Stimulated activated CD8-positive, alpha-beta memory T cell treated with anti-CD3 and anti-CD28 coated beads, Interleukin-4, amount 100 ng/mL, for 24 hours (primary cell): ENCODE measurements at places on chromosomes 3 and 15.

DNA sequence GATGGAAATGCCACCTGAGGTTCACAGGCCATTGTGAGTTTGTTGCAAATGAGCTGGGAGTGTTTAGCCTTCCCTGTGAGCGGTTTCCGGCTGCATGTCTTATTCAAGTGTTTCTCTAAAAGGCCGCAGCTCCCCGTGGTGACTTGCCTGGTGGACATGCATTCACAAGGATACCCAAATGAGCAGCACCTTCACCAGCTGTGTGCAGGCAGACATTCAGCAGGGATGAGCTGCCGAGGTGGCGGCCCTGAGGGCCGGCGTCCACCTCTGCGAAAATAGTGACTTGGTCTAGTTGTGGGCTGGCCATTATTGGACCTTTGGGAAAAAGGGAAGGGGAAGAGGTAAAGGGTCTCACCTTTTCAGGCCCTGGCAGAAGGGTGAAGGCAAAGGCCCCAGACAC, 23.4 kb downstream of the SPSB4 start:
- no peak for DNase-seq

DNA sequence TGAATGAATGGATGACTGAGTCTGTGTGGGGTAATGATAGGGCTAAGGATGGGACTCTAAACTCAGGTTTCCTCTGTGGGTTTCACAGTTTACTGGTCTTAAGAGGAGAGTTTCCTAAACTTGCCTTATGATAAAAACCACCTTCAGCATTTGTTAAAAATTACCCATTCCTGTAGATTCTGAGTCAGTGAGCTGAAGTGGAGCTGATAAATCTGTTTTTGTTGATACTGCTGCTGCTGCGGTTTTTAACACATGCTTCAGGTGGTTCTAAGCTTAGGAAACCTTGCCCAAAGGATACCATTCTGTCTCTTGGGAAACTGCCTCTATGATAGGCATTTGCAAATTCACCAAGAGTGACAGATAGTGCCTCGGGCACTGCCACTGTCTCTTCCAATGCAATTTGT, 52.6 kb downstream of the MECOM start:
- DNase-seq, result no peak

DNA sequence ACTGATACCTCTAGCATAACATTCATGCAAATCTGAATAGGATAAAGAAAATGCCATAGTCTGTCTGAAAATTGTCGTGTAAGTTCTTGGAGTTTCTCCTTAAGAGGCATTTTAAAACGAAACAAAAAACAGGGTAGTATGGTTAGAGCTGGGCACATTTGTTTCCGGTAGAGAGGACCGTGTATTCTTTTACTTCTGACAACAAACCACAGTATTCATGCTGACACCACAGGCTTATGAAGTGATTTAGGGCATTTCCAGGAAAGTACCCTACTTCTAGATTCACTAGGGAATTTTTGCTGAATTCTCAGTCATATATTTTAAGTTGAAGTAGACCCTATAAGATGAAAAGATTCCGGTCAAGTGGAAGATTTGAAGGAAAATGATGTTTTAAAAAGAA, 541.3 kb downstream of the UNC13C start:
- no peak for DNase-seq

DNA sequence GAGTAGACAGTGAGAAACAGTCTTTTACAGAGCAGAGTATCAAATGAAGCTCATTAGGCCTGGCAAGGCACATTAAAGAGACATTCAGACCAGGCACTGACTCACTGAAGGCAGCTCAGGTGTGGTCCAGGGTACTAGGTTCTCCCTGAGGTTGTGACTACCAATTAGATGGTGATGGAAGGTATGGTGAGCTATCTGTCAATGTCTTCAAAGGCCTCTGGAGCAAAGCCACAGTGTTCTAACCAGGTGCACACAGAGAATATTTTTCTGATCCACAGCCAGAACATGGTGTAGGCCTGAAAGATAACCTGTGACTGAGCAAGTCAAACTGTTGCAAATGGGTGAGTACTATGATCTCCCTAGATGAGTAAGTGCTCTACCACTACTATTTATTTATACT, 51.5 kb downstream of the EOMES start:
- DNase-seq, result no peak

DNA sequence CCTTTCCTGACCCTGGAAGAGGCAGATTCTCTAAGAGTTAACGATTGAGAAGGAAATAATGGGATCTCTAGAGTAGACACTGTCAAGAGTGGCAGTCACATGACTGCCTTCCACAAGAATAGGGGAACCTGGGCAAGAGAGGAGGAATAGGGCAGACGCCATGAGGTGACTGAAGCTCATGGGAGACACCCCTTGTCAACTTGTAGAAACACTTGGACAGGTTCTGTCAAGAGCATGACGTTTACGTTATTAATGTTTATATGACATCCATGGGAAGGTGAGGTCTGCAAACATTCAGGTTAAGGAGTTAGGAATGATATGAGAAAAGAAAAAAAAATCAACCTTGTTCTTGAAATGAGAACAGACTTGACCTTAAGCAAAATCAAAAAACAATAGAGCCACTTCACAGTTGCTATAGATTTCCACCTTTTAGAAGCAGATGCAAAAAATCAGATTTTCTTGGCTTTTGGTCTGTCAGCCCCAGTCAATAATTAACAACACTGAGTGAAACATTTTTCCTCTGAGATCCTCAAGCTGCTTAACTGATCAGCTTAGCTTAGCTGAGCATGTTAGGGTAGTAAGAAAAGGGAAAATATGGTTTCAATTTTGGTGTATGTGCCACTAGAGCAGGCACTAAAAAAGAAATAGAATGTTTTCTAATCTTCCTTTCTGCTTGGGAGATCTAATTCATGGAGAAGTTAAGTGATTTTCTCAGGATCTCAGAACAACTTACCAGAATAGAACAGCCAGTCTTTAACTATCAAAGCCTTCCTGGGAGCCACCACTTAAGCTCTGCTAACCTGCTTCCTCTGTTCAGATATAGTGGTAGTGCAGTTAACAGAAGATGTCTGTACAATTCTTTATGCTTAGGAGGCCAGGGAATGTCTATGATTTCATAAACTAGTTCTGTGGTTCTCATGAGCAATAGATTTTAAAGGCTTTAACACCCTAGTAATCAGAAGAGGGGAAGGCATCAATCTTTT, 116.9 kb downstream of the B3GALNT1 start:
- no peak for DNase-seq

GRCh38 chr3:134020135-134020680, 9.5 kb downstream of the SLCO2A1 start:
- no peak for DNase-seq

DNA sequence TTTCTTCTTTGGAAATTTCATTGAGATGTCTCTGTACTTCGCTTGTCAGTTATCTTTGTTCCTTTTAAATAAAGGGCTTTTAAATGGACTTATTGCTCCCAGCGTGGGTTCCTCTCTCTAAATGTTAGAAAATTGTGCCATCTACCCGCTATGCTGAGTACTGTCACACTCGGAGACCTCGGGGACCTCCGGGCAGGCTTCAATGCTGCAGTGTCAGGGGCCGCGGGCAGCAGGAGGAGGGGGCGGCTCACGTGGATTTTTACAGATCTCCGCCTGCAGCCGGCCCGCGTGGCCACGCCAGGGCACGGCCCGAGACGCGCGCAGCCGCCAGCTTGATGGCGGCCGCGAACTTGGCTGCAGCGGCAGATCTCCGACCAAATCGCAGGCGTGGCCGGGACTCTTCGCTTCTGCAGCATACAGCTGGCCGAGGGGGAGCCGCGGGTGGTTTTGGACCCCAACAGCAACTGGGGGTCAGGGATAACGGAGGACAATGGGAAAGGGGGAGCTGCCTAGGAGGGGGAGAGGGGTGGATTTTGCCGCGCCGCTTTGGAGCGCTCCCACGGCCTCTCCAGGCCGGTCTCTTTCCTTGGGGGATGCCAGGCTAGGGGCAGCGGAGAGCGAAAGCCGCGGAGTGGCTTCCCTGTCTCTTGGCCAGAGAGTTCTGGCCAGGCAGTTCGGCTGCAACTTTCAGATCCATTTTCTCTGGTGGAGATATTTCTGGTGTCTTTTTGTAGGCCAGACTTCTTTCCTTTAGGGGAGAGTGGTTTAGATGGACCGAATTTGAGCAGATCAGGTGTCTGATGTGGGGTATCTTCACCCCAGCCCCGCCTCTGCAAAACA, 15.3 kb downstream of the NR2F2 start:
- DNase-seq, result no peak

DNA sequence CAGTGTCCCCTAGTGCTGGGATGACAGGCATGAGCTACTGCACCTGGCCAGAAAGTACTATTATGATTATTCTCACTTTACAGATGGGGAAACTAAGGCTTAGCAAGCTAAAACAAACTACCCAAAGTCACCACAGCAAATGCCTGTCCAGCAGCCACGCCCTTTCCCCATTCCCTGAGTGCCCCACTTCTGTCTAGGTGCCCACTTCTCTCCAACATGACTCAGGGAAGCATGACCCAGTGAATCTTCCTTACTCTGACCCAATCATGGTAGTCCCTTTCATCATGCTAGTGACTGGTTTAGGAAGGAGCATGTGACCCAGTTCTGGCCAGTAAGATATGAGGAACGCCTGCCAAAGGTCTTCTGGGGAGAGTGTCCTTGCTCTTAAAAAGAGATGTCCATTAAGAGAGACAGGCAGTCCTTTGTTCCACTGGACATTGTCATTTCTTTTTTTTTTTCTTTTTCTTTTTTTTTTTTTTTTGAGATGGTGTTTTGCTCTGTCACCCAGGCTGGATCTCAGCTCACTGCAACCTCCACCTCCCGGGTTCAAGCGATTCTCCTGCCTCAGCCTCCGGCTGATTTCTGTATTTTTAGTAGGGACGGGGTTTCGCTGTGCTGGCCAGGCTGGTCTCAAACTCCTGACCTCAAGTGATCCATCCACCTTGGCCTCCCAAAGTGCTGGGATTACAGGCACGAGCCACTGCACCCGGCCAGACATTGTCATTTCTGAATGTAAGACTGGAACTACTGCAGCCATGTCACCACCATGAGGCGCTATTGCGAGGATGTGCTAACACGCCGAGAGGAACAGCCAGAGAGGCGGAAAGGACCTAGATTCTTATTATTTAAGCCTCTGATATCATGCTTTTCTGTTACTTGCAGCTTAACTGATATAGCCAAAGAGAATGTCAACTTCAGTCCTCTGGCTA, 19.8 kb downstream of the MEGF11 start:
- DNase-seq, result no peak

DNA sequence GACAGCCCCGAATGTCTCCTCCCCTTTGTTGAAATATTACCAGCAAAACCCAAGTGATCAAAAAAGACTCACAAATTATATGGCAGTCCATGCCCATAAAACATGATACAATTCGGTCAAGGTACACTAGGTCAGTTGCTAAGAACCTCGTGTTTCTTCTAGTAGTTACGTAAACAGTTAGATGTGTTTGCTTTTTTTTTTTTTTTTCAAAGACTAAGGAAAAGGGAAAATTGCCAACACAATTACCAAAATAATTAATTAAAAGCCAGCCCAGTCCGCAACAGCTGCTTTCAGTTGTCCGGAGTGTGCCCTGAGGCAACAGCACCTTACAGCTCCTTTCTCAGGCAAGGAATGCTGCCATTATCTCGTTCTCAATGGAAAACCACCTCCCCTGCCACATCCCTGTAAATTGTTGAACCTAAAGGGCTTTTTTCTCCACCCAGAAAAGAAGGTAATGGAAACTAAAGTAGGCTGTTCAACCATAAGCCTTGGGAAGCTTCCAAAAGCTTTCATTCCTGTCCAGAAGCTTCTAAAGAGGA, 129.2 kb upstream of the TSC22D2 start:
- no peak for DNase-seq

DNA sequence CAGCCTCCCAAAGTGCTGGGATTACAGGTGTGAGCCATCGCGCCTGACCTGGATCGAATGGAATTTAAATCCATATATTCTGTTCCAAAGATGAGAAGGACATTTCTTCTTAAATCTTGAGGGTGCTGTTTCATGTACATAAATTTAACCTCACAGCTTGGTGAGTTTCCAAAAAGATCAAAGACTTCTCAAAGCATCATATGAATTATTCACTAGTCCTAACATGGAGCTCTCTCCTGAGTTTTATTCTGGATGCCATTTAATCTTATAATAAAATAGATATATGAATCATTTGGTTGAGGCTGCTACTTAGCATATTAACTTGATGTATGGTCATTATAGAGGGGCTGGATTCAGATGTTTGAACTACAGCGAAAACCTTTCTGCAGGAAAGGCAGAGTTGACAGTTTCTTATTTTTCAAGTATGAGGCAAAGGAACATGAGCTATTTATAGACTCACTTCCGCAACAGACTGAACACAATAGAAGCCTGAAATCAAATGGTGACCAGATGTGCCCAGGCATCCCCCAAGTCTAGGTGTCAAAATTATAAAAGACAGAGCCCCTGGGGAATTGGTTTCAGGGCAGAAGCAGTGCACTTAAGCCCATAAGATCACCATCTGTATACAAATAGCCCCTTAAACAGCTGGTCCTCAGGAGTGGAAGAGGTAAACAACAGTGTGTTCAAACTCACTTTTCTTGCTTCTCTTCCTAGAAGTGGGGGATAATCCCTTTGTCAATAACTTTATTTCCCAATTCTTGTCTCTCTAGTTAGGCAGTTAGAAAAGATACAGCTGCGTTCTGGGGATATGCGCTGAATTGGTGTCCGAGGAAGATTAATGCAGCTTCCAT, 29.7 kb downstream of the STARD9 start:
- no peak for DNase-seq

- no peak for DNase-seq
Measured at GRCh38 chr3:46670891-46671427, 22.5 kb downstream of the ALS2CL start.

DNA sequence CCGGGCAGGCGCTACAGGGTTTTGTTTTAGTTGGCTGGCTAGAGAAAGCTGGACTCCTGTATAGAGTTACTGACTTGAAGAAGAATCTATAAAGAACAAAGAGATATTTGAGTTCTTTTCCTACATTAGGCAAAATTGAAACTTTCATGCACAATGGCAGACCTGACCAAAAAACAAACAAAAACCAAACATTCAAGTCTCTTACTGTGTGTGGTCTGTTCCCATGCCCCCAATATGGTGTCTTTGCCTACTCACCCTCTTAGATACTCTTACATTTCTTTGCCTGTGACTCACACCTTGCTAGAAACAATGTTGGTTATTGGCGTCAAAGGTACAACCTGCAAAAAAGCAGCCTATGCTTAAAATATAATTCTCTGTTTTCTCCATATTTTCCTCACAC, 109.5 kb upstream of the TMC3 start:
- DNase-seq, result no peak

DNA sequence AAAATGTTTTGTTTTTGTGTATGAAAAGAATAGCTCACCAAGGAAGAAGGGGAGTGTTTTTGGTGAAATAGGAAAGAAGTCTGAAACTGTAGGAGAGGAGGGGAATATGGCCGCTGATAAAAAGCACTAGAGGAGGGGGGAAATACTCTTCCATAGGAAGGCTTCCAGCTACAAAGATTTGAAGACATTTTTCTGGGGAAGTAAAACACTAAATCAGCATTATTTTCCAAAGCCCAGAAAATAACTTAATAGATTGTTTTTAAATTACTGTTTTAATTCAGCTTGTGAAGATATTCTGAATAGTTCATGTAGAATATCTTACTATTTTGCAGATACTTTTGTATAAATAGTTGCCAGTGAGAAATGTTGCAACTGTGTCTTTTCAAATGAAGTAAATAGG, 54.9 kb downstream of the CALML4 start:
- no peak for DNase-seq

- no peak for DNase-seq
Measured at GRCh38 chr3:63819151-63819398, at the start of gene C3orf49. Gene C3orf49, plus strand, starts transcription at chr3:63819299. Its CDS starts 173 bp downstream, at chr3:63819472.
